ENCODE measurements at places on chromosomes 6 and 20.

DNA sequence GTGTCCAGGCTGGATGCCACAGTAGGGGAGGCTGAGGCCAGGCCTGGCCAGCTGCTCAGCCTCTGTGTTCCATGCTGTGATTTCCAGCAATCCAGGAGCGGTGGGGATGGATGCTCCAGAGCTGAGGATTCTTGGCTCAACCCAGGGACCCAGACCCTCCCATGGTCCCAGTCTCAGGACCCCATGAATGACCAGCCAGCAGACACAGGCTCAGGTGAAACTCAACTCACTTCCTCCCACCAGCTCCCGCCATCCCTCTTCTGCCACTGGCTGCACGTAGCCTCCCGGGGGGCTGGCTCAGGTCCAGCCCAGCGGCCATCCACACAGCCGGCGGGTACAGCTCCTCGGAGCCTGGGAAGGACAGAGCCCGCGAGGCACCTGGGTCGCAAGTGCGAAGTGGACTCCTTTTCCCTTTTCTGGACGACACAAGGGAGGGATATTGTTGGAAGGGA lies 54.5 kb upstream of the DACT2 start:
- no peak for DNase-seq

DNA sequence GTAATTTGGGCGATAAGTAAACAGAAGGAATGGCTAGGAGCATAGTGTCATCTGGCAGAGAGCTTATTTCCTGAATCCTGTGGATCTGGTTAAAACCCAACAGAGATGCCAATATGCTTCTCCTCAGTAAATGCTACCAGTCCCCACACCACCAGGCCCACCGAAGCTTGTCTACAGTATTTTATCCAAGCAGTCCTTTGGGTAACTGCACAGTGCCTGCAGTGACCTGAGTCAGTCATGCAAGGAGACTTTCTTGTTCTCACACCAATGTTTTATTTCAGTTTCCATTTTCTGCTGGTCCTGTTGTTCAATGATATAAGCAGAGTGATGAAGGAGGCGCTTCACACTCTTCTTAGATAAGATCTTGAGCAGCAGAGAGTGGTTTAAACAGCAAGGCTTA lies 326.3 kb downstream of the RIMS1 start:
- DNase-seq: no peak

- no peak for DNase-seq
Observed at GRCh38 chr6:113493991-113494390, 363.2 kb upstream of the MARCKS start.

GRCh38 chr6:3612341-3613041 lies 139.0 kb downstream of the PXDC1 start:
- DNase-seq: no peak

- DNase-seq: no peak
Observed at GRCh38 chr6:36666826-36667591, 11.5 kb upstream of the CDKN1A start.

DNA sequence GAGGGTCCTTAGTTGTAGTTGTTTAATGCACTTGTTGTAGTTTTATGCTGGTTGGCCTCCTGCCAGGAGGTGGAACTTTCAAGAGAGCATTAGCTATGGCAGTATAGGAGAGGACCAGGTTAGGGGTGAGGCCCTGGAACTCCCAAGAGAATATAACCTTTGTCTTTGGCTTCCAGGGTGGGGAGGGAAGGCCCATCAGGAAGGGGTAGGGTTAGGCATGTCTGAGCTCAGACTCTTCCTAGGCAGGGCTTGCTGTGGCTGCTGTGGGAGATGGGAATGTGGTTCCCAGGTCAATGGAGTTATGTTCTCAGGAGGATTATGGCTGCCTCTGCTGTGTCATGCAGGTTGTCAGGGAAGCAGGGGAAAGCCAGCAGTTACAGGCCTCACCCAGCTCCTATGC lies 20.0 kb upstream of the GABRR1 start:
- DNase-seq: no peak

DNA sequence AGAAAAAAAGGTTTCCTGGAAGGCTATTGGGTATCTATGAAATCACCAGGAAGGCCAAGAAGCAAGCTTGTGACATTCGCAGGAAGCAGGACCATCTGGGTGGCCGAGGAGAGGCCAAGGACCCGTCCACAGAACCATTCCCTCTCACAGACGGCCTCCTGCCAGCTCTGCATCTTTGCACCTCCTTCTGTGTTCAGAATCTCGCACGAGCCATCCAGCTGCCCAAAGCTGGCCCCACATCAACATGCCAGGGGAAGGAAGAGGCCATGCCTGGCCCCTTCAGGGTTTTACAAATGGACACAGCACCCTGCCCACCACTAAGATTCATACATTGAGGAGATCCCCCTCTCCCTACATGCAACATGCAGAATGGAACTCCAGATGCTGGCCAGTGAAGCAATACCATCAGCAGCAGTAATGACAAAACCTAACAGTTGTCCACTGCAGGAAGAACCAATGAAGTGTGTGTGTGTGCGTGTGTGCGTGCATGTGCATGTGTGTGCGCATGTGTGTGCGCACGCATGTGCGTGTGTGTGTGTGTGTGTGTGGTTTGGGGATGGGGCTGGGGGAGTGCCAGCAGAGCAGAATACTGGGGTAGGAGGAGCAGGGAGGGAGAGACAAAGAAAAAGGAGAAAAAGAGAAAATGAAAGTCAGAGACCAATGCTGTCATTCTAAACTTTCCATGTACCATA lies 184.2 kb upstream of the FOXQ1 start:
- no peak for DNase-seq

- no peak for DNase-seq
Observed at GRCh38 chr6:44732243-44732642, 344.7 kb downstream of the CDC5L start.

DNA sequence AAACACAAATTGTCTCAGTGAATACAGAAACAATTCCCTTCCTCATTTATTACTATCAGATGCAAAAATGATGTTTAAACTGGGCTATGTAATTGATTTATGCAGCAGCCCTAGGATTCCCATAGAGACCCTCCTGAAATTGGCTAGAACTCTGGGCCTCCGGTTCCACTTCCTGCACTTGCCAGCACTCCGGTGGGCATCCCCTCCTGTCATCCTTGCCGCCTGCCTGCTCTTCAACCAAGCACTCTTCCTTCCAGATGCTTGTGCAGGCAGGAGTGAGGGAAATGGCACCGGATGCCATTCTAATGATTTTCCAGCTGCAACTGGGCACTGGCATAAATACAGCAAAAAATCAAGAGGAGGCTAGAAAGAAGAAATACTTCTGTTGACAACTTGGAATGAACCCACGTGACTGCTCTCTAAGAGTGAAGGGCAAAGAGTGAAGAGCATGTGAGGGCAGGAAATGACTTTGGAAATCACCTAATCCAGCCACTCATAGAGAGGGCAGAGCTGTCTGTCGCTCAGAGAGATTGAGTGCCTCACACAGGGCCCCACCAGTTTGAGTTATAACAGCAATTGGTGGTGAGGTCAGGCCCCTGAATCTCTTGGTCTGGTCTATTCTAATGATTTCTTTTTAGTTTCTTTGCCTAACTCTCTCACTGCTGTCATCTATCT lies 3.7 kb upstream of the NEDD9 start:
- DNase-seq: no peak

- DNase-seq: no peak
Observed at GRCh38 chr6:2507016-2507415, 243.7 kb downstream of the MYLK4 start.

DNA sequence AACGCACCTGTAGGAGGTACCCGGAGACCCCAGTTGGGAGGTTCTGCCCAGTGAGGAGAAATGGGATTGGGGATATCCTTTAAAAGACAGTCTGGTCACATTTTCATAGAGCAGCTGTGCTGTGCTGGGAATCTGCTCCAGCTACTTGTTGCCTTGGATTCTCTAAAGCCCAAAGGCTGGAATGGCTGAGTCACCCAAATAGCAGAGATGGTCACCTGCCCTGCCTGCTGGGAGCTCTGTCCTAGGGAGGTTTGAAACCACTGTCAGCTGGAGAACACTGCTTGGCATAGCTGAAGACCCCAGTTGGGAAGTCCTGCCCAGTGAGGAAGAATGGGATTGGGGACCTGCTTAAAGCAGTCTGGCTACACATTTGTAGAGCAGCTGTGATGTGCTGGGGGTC lies 34.8 kb upstream of the TFB1M start:
- DNase-seq: no peak

- DNase-seq: no peak
Observed at GRCh38 chr6:39041072-39041471, 7.5 kb upstream of the GLP1R start.

GRCh38 chr6:12929678-12930077 lies 213.1 kb downstream of the PHACTR1 start:
- DNase-seq: no peak

DNA sequence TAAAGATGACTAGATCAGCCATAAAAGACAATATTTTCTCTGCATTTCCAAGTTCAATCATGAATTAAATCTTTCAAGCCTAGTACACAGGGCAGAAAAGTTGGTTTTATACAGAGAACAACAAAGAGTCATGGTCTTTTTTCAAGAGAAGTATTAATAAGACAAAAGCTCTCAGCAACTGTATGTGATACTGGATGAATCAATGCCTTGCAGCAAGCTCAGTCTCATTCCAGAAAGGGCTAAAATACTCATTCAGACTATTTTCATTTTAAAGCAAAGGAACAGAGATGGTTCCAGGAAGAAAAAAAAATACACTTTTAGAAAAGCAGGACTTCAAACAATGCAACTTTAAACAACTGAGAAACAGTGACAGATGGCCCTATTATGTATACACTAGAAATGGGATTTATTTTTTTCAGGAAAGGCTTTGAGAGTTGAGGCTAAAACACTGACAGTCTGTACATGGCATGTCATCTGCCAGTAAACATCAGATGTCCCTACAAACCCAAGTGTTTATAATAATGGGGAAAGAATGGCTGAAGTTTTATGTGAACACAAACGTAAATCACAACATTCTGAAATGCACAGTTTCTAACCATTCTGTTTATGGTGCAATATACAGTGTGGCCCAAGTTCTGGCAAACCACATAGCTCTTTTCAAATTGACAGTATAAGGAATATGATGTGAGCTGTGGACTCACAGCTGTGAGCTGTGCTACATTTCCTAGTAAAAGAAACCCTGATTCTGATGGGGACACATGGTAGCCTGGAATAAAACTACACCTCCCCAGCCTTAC lies 114.3 kb upstream of the DST start:
- DNase-seq: no peak

- no peak for DNase-seq
Observed at GRCh38 chr20:63858393-63859165, 2.7 kb upstream of the ABHD16B start.

- DNase-seq: no peak
Observed at GRCh38 chr20:23244916-23245552, 105.6 kb upstream of the NXT1 start.

DNA sequence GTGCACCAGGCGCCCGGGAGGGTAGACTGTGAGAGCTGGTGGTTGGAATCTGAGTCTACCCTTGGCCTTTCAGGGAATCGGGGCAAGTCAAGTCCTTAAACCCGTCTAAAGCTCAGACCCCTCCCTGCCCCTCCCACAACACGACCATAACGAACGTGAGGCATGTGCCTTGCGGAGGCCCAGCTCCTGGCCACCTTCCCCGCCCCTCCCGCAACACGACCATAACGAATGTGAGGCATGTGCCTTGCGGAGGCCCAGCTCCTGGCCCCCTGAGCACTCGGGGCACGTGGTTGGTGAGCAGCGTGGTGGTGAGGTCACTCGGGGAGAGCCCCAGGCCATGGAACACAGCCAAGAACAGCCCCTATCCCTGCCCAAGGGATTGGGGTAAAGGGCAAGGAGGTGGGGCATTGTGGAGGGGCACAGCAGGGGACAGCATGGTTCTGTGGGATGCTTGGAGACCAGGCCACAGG lies 132.2 kb downstream of the TAF4 start:
- no peak for DNase-seq

DNA sequence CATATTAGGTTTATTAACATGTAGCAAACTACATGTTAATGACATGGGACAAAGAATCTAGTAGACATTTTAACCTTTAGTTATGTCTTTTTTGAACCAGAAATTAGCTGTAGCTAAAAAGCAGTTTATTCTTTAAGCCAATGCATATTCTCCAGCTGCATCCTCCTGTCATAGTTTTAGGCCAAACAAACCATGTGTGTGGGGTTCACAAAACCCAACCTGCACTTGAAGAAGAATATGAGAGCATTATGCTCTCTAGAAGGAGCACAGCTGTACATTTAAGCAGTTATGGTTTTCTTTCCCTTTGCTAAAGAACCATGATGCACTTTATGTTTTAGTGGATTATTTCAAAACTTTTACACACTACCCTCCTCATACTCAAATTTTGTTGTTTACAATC lies 46.2 kb downstream of the AKIRIN2 start:
- DNase-seq: no peak

DNA sequence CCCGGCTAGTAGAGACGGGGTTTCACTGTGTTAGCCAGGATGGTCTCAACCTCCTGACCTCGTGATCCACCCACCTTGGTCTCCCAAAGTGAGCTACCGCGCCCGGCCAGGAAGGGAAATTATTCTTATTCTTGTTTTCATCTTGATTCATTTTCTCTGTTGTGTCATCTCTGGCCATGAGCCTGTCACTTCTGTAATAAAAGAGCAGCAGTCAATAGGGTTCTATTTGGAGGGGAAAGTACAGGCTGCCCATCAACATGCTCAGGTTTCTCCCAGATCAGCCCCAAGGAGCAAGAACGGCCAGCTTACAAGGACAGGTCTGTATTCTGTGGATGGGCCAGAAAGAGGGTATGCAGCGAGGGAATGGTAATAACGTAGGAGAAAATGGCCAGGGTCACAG lies 345.0 kb downstream of the PREX1 start:
- DNase-seq: no peak

DNA sequence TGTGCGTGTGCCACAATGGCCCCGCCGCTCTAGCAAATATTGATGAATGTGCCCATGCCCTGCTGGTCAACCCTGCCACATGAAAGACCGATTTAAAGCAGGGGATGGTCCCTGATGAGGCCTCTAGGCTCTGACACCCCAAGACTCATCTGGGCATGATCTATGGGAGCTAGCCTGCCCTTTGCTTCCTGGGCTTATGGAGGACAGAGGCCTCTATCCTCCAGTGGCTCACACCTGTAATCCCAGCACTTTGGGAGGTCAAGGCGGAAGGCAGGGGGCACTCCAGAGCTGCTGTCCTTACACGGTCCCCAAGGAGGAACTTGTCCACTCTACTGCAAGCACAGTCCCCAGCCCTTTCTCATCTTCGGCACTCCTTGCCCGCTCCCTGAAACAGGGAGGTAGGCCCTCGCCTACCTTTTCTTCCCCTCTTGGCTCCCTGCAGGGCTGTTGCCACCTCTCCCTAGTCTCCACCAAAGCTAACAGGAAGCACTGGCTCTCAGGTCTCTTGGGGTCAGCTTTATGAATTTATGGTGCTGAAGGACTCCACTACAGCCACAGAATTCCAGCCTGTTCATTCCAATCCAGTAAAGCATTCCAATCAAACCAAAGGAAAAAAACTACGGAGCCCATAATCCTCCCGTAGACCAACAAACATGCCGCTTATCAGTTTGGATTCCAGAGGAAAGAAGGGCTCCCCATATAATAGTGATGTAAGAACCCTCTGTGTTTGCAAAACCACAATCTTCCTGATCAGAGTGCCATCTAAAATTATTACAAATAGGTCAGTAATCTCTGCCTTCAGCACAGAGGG lies 48.7 kb upstream of the FOXQ1 start:
- no peak for DNase-seq

GRCh38 chr6:150491811-150492172 lies 107.9 kb upstream of the PLEKHG1 start:
- DNase-seq: no peak

- DNase-seq: no peak
Observed at GRCh38 chr6:131024565-131024964, 38.5 kb downstream of the EPB41L2 start.

- no peak for DNase-seq
Observed at GRCh38 chr6:72654071-72654621, 32.3 kb downstream of the KCNQ5 start.

GRCh38 chr20:23358923-23359593 lies 2.9 kb upstream of the GZF1 start:
- DNase-seq: no peak

GRCh38 chr6:149963212-149963461 lies 606 bp upstream of the ULBP1 start:
- DNase-seq: no peak
